Sciatic nerve (tissue), 2 donors: ENCODE measurements at places on chromosomes 11 and 22.

GRCh38 chr11:133810766-133811165 lies 34.5 kb downstream of the SPATA19 start:
- DNase-seq = no peak

DNA sequence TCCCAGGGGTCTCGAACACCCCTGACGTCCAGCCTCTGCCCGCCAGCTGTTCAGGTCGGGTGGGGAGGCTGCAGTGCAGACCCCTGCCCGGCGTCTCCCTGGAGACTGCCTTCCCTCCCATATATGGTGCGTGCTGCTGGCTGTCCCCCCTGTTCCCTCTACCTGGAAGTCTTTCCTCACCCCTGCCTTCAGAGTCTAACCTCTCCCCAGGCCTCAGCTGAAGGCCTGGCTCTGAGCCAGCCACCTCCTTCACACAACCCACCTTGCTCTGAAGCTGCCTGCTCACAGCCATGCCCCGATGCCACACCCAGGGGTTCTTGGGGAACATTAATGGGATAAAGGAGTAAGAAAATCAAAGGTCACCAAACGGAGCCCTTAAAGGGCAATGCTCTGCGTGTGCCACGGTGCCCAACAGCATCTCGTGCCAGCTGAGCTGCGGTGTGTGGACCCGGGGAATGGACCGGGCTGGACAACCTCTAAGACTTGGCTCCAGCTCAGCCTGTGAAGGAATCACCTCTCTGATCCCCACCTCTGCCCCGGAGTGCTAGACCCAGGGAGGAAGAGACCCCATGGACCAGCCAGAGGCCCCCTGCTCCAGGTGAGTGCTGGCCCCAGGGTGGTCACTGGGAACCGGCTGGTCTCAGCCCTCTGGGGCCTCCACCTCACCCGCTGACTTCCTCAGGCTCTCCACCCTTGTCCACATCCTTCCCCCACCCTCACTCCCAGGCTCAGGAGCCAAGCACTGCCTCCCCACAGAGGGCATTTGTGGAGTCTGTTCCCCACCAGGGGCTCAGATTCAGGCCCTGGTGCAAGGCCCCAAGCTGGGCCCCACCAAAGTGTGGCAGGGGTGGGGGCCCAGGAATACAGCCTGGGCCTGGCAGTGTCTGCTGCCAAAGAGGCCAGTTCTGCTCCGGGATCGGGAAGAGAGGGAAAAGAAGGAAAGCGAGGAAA lies at the start of gene NLRP6:
Gene NLRP6, plus strand, starts transcription at position 407 of the 951 bp plus-strand sequence. Its CDS starts 163 bp downstream, at position 570.
- DNase-seq = peak; percentile 53

DNA sequence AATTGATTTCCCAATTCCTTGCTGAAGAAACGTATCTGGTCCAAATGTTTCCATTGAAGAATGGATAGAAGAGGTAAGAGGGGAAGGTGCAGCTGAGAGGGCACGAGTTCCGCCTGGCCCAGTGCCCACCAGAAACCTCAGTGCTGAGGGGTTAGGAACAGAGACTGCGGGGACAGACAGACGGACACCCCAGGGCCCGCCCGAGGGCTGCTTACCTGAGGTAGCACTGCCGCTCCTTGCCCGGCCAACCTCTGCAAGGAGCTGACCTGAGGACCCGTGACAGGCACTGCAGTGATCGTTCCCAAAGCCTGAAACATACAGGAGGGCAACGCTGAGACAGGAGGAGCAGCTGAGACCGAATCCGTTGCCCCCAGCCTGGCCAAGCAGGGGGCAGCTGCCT lies 89.6 kb downstream of the PHF21B start:
- peak; percentile 43 for DNase-seq

DNA sequence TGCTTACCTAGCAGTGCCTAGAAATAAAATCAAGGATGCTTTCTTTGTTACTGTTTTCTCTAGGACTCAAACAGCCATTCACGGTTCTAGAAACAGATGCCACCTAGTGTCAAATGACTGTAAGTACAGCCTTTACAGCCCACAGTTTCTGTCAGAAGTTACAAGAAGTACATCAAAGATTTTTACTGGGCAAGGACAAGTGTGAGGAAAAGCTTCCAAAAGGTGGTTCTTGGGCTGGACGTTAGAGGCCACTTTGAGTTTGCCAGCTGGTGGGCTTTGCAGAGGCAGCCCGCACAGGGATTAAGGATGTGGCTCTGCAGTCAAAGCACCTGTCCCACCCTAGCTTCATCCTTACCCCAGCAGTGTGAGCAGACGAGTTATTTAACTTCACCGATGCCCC lies 6.9 kb downstream of the KMT5B start:
- no peak for DNase-seq

GRCh38 chr11:122671400-122671891 lies 15.9 kb downstream of the UBASH3B start:
- no peak for DNase-seq

DNA sequence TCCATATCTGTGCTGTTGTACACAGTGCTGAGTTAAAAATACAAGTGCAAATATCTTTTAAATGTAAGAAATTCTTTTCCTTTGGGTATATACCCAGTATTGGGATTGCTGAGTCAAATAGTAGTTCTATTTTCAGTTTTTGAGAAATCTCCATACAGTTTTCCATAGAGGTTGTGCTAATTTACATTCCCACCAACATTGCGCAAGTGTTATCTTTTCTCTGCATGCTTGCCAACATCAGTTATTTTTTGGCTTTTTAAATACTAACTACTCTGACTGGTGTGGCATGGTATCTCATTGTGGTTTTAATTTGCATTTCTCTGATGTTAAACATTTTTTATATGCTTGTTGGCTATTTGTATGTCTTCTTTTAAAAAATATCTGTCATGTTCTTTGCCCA lies 6.5 kb downstream of the OR52E8 start:
- DNase-seq = no peak

DNA sequence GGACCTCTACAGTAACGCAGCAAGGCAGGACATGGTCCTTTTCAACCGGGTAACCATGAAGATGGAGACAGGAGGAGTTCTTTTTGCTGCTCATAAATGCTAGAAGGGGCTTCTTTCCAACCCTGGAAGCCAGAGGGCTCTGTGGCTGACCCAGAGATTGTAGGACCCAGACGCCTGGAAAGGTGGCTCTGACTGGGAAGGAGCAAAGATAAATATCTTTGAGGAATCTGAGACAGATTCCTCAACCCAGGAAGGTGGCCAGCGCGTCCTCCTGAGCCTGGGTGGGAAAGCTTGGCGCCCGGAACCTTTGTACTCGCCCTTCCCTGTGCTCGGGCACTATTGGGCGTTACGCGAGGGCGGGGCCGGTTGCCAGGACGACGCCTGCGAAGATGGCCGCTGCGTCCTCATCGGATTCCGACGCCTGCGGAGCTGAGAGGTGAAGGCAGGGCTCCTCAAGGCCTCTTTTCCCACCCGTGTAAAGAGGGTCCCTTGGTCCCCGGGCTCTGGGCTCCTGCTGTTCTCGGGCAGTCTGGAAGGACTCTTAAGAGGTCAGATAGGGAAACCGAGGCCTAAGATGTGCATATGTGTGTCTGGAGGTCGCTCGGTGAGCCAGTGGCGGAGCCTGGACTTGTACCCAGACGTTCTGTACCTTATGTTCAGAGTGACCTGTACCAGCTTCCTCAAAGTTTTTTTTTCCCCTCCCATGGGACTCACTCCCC lies at the start of gene BBS1:
Gene BBS1, plus strand, starts transcription at position 365 of the 719 bp plus-strand sequence. Its CDS starts 25 bp downstream, at position 390.
- peak; percentile 94 for DNase-seq

DNA sequence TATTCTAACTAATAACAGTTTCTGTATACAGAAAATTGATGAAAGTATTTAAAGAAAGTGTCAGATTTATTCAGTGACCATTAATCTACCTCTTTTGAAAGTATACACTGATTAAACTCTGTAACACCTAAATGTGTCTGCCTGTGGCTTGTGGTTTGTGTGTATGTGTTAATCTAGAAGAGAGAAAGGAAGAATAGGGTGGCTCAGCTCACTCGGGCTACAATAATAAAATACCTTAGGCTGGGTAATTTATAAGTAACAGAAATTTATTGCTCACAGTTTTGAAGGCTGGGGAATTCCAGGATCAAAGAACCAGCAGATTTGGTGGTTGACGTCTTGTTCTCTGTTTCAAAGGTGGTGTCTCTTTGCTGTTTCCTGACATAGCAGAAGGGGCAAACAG lies 13.6 kb upstream of the OR5AS1 start:
- DNase-seq = no peak

DNA sequence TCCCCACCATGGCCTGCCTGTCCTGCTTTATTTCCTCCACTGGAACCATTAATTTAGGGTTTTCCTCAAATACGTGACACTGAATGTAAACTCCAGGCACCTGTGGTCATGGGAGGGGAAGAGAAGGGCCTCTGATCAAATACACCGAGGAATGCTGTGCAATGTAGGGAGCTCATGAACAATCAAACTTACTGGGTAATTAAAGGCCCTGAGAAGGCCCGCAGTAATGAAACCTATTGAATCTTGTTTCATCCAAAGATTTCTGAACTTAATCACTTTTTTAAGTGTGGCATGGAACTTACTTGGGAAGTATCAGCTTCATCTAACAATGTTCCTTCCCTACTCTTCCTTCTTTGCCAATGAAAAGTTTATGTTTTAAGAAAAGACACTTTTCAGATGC lies 299.8 kb downstream of the MIAT start:
- no peak for DNase-seq

DNA sequence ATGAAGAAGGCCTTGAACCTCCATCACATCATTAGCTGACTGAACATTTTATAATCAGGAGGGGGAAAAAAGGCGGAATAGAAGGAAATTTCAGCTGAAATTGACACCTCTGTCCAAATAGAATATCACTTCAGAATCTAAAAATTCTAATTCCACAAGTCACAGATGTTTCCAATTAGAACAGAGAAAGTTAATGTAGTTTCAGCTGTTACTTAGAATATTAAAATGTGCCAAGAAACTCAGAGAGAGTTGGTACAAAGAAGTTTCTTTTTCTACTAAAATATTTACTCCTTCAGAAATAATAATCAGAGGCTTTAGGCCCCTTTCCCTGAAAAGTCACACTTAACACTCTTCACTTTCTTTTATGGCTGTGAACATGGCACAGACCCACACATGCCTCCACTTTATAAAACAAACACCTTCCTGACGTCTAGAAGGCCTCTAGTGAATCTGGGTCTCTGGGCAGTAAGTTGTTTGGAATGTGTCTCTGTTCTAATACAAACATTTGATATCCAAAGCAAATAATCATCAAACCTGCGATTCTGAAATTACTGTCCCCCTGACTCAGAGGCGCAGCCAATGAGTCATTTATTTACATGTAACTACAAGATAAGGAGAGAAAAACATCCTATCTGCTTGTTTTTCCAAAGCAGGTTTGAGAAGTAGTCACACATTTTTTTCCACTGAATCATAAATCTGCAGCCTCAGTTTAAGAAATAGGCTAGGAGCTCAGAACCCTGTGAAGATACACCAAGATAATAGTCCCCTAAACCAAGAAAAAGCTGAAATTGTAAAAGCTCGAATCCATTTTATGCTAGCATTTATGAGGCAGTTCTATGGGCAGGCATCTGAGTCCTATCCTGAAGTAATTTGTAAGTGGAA lies 148.4 kb downstream of the ME3 start:
- DNase-seq = no peak

DNA sequence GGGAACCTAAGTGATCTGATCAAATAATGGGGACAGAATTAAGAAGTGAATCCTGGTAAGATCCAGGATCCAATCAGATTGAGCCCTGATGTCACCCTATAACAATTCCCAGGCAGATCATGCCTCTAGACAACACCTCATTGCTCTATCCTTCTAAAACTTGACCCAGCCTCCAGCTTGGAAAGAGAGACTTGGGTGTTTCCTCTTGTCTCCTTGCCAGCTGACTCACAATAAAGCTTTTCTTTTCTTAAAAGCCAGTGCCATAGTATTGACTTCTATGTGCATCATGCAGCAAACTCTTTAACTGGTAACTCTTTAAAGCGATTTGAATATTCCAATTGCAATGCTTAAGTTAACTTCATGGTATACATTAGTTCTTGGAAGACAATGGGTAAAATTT lies 109.6 kb upstream of the CHORDC1 start:
- DNase-seq = no peak

GRCh38 chr11:316031-316701 lies 2.3 kb downstream of the IFITM1 start:
- DNase-seq = peak; percentile 70

DNA sequence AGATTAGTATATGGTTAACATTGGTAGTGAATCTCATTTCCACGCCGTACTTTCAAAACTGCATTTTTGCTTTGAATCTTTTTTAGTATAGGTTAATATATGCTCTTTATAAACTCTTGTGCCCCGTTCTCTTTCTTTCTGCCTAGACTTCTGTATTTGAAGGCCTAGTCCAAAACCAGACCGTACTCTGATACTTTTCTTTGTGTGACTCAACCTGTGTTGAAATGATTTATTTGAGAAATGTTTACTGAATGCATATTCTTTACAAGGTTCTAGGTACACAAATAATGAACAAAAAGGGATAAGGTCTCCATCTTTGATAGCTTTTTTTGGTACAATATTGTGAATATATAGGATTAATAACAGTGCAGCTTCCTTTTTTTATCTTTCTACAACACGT lies 68.3 kb downstream of the HIPK3 start:
- DNase-seq = no peak

GRCh38 chr11:57146301-57146700 lies 35.5 kb upstream of the LRRC55 start:
- no peak for DNase-seq

- DNase-seq = no peak
These were observed 147.0 kb upstream of the MTNR1B start for GRCh38 chr11:92822410-92822809.

DNA sequence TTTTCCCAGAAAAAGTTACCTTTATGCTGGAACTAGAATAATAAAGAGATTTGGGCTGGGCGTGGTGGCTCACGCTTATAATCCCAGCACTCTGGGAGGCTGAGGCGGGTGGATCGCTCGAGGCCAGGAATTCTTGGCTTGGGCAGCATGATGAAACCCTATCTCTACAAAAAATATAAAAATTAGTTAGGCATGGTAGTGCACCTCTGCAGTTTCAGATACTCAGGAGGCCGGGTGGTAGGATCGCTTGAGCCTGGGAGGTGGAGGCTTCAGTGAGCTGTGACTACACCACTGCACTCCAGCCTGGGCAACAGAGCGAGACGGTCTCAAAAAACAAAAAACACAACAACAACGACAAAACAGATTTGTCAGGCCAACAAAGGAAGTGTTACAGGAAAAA lies 119.3 kb upstream of the OR9Q1 start:
- no peak for DNase-seq

DNA sequence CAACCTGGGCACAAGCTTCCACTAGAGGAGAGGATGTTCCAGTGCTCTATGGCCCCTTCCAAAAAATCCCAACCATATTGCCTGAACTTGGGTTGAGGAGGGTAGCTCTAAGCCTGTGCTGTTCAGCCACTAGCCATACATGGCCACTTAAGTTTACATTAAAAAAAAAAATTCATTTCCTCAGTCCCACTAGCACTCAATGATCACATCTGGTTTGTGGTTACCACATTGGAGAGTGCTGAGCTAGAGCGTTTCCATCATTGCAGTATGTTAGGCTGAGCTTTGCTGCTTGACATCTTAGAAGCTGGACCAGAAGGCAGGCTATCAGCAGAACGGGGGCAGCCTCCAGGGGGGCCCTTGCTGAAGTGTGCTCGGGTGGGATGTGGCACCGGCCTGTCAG lies 43.5 kb upstream of the CYP2D6 start:
- no peak for DNase-seq

- DNase-seq = no peak
These were observed 20.7 kb upstream of the CTTN start for GRCh38 chr11:70377645-70378044.

- DNase-seq = peak; percentile 89
These were observed at the start of gene TYMP for GRCh38 chr22:50529897-50530579. TSS of gene TYMP (minus strand) at chr22:50530012. CDS start at chr22:50529709, 303 bp downstream.
